Stimulated activated CD8-positive, alpha-beta memory T cell treated with anti-CD3 and anti-CD28 coated beads, Interleukin-15, amount 100 ng/mL, for 48 hours (primary cell): ENCODE measurements at places on chromosomes 7 and 10.

DNA sequence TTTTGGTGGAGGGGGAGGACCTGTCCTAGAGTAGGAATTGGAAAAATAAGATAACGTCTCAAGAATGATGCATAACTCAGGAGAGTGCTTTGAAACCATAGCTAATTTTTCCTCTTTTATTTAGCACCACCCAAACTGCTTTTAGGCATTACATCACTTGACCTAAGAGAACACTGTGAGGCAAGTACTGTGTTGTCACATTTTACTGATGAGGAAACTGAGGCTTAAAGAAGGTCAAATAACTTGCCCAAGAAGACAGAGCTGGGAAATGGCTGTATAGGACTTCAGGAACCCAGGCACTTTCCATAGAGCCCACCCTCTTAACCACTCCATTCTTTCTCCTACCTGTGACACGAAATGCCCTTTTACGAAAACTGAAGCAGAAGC, 21.4 kb downstream of the ADRB1 start:
- DNase-seq: no peak

- no peak for DNase-seq
Observed at GRCh38 chr10:105328503-105329133, 687.5 kb downstream of the SORCS3 start.

DNA sequence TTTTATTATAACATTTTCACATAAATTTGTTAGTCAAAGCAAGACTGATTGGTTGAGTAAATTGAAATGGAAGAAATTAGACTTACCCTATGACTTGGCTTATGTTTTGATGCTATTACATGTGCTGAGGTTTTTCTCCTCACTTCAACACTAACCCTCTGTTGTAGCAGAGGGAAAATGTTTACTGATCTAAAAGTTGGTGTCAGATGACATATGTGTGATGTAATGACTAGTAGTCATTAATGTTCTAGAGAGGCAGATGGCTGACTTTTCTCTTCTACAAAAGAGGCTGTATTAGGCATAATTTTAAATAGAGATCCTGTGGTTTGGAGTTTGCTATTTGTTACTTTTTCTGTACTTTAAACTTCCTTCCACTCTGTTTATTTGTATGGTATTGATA, 266.0 kb downstream of the BBS9 start:
- DNase-seq: no peak

DNA sequence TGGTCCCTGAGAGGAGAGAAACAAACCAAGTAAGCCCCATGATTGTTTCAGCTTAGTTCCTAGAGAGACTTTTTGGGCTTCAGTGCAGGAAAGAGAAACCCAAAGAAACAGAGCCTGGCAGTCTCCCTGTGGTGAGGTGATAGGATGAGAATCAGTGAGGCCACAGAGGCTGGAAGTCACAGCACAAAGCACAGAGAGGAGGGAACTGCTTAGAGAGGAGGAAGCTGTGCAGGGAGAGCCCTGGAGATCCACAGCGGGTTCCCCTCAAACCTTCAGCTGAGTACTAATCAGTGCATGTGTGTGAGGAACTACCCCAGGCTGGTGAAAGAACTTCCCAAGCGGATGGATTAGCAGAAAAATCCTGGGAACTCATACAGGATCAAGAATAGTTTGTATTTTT, 27.4 kb upstream of the HECW1 start:
- no peak for DNase-seq

DNA sequence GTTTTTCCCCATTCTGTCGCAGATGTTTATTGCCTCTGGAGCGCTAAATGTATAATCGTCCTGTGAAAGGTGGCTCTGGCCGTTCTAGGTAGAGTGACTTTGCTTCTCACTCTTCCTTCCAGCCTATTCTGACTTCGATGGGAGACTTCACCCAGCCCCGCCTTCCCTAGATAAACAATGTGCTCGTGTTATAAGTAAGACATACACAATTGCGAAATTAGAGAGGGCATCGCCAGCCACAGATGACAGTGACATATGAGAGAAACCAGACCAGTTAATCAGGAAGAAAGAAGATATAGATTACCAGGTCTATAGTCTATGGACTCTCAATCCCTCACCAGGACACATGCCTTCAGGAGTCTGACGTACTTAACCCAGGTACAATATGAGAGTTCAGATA, 1050.5 kb upstream of the AUTS2 start:
- DNase-seq: no peak

GRCh38 chr10:8815969-8816368, 761.5 kb downstream of the GATA3 start:
- no peak for DNase-seq

GRCh38 chr10:43360086-43360485, 11.3 kb upstream of the FXYD4 start:
- DNase-seq: no peak

- no peak for DNase-seq
Observed at GRCh38 chr7:99729486-99730237, 5.3 kb downstream of the CYP3A7 start.

DNA sequence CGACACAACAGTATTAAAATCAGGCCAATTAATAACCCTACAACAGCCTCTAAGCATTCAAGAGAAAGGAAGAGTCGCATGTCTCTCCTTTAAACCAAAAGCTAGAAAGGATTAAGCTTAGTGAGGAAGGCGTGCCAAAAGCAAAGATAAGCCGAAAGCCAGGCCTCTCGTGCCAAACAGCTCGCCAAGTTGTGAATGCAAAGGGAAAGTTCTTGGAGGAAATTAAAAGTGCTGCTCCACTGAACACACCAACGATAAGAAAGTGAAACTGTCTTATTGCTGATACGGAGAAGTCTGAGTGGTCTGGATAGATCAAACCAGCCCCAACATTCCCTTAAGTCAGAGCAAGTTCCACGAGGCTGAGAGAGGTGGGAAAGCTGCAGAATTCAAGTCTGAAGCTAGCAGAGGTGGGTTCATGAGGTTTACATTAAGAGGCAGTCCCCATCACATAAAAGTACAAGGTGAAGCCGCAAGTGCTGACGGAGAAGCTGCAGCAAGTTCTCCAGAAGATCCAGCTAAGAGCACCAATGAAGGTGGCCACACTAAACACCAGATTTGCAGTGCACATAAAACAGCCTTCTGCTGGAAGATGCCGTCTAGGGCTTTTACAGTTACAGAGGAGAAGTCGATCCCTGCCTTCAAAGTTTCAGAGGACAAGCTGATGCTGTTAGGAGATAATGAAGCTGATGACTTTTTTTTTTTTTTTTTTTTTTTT, 194.8 kb downstream of the MAD1L1 start:
- DNase-seq: no peak

GRCh38 chr10:104299031-104299904, 30.3 kb downstream of the GSTO2 start:
- DNase-seq: no peak

- DNase-seq: no peak
Observed at GRCh38 chr10:13857451-13857850, 270.7 kb downstream of the PRPF18 start.

GRCh38 chr7:125568799-125569198, 639.2 kb upstream of the POT1 start:
- no peak for DNase-seq

GRCh38 chr10:30192846-30193608, 133.6 kb upstream of the JCAD start:
- DNase-seq: no peak

GRCh38 chr10:110395350-110396283, 90.9 kb upstream of the SMNDC1 start:
- DNase-seq: peak; percentile 49

DNA sequence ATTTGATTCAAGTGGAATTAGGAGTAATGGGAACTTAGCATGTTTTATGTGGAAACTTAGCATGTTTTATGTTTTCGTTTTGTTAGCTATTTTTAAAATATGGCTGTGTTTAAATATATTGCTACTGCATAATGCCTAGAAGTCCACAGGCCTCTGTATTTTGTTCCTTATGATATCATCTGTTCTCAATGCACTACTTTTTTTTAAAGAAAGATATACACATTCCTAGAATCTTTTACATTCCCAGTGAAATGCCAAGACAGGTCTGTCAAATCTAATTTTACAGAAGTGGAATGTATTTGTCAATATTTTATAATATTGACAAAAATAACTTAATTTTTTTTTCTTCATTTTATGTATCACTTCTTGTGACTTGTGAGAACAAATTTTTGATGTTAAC, 51.6 kb downstream of the ST7 start:
- no peak for DNase-seq

- no peak for DNase-seq
Observed at GRCh38 chr7:157633465-157634185, 296.8 kb downstream of the DNAJB6 start.
